ENCODE measurements at places on chromosomes 4 and X.

DNA sequence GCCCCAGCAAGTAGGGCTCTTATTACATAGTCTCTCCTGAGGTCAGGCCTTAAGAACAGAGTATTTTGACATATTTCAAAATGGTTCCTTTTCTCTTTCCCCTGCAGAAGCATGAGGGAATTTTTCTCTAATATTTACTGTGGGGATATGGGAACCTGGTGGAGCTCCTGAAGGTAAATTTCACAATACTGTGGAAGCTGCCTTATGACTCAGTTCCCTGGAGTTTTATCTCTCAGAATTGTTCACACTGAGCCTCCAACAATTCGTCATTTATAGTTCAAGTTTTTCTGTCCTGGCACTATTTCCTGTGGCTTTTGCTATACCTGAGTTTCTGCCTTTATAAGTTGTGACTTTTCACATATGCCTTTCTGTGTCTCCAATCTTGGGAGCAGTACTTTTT is 607.2 kb upstream of the NDST4 start:
- DNase-seq: peak; percentile 85

- DNase-seq: peak; percentile 58
These were observed 17.7 kb upstream of the STX18 start for GRCh38 chr4:4559596-4559995.

DNA sequence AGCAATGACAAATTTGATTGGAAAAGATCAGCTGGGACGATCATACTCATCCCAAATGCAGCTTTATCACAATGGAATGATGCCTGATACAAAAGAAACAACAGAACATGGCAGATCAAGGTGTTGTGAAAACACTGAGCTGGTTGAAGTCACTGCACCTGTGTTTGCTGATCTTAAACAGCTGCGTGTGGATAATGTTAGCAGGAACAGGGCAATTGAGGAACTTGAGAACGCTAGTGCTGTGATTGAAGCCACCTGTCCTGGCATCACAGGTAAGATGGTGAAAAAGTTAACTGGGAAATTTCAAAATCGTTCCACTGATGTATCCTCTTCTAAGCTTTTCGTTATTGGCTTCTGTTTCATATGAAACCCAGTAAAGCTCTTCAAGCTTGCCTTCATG is 27.4 kb upstream of the SOD3 start:
- no peak for DNase-seq

DNA sequence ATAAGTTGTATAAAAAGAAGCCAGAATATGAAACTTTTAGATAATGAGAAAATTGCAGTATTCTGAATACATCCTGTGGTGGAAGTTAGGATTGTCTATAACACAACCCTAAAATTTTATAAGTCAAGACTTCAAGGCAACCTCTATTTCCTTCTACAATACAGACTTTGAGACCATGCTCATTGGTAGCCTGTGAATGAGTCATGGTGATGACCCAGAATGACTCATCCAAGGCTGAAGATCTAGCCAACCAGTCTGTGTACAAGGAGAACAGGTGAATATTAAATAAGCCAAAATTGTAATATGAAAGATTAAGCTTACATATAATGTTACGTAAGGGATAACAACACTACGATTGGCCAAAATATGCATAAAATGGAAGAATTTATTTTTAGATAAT is 475.9 kb upstream of the GALNT7 start:
- no peak for DNase-seq

DNA sequence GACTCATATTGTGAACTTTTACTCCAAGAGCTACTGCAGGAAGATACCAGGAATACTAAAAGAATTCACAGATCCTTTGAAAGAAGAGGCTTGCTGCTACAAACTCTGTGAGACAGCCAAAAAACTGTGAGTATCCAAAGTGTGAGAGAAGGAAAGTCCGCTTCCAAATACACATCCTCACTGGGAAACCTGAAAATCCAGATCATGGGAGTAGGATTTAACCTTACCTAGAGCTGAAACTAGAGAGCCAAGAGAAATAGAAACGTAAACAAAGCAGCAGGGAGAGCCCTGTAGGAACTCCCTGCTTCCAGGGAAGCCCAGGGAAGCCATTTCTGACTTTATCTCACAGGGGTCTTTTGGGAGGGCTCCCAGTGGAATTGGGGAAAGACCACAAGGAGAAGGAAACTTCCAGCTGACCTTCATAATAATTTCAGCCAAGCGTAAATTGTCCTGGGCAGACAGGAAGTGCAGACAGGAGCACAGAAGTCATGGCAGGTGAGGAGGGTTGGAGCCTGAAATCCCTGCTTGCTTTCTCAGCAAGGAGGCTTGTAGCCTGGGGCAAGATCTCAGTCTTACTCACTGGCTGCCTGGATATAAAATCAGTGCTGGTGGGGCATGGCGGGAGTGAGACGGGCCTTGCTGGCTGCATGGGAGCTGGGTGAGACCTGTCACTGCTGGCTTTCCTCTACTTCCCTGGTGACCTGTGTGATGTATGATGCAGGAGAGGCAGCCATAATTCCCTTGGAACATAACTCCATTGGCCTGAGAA is 26.2 kb upstream of the NFKB1 start:
- no peak for DNase-seq

DNA sequence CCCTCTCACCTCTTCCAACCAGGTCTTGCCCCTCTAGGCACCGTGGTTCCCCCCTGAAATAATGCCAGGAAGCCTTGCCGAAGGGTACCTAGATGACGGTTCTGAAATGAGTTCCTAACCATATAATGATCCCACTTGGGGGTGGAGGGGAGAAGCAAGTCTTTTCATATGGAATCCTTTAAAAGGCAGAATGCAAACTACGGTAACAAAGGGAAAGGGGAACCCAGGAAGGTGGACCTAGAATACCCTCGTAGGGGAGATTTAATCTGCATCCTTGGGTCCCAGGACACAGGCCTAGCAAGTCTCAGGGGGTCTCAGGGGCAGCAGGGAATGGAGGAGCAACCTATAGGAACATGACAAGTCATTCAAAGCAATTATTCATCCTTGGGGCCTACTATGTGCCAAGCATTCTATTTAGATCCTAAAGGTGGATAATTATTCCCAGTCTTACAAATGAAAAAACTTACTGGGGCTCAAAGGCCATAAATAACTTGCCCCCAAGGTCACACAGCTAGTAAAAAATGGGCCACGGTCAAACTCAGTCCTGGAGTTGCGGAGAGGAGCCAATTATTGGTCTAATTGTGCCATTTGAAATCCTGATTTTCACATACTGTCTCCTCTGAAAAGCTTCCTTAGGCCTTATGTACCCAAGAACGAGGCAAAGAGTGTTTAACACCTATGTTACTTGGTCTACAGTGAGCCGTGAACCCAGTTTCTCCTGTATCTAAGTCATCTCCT is 8.8 kb downstream of the BCOR start:
- no peak for DNase-seq

DNA sequence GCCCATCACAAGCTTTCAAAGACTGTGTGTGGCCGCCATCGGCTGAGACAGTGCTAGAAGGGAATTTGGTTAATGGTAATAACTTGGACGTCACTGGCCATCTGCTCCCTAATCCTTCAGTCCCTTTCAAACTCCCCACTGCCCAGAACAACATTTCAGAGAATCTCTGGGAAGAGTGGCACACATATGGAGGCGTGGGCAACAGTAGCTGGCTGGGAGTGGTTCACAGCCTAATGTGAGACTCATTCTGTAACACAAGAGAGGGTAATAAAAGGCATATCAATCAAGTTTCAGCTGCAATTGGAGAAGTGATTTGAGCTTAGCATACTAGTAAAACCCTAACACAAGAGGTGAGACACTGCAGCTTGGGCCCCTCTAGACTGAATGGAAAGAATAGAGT is 15.4 kb downstream of the SMIM10 start:
- no peak for DNase-seq

GRCh38 chr4:115334736-115335411 is 221.5 kb upstream of the NDST4 start:
- no peak for DNase-seq

- DNase-seq: no peak
These were observed 123.4 kb upstream of the PACRGL start for GRCh38 chr4:20576861-20577260.

- DNase-seq: no peak
These were observed 40.8 kb downstream of the PSAPL1 start for GRCh38 chr4:7393601-7394575.

- no peak for DNase-seq
These were observed 108.3 kb upstream of the RPS6KA3 start for GRCh38 chrX:20374900-20375438.

DNA sequence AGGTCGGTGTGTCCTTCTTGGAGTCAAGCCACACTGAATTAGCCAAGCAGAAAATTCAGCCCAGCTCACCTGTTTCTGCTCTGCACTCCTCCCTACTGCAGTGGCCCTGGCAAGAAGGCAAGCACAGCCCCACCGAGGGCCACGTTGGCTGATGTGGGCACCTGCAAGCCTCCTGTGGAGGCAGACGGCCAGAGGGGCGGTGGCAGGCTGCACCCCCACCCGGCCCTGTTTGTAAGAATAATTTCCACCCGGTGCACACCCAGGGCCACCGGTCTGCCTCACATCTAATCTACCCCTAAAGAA is 18.8 kb downstream of the PPP2R2C start:
- DNase-seq: no peak

DNA sequence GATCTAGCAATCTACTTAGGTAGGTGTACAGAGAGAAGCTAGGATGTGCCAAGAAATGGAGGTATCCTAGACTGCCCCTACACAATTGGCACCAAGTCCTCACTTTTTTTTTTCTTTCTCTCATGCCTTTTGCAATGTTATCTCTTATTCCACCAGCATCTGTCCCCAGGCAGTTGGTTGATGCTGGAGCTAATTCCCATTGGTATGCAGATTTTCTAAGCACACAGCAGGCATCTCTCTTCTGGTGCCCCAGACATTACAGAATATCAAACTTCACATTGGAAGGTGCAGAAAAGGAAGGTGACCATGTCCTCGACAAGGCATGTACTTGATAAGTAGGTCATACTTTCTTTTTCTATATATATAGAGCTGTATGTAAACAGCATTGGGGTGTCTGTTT is 21.6 kb downstream of the LUZP4 start:
- no peak for DNase-seq

- no peak for DNase-seq
These were observed 340.0 kb upstream of the GALNTL6 start for GRCh38 chr4:171473155-171473554.

DNA sequence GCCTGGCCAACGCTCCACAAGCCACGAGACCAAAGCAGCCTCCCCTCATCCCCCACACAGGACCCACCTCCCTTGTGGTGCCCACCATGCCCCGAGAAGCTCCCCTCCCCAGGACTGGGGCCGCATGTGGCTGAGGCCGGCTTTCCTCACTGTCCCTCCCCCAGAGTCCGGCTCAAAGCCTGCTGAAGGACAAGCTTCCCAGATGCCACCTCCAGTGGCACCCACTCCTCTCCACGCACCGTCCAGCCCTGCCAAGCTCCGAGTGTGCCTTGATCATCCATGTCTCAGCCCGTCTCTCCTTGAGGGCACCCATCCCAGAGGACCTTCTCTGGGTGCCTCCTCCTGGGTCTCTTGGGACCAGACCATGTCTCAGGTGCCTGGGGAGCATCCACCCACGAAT is 58.8 kb upstream of the MXD4 start:
- no peak for DNase-seq

GRCh38 chr4:69828828-69829227 is 31.1 kb downstream of the SULT1E1 start:
- no peak for DNase-seq

- DNase-seq: no peak
These were observed 107.2 kb downstream of the PPP3CA start for GRCh38 chr4:101240099-101240498.

DNA sequence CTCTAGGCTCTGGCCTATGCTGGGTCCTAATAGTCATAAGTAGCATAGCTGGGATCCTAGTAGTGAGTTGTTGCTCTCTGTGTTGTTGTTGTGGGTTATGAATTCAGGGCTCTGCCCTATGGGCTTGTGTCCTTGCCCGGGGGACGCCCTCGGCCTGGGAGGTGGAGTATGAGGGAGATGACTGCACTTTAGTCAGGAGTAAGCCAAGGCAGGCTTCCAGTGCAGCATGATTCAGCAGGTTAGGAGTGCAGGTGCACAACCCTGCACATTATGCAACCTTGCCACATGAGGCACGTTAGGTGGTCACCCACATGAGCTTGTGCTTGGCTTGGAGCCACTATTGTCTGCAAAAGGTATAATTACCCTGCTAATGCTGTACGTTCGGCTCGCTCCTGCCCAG is 58.4 kb upstream of the CCDC149 start:
- no peak for DNase-seq

DNA sequence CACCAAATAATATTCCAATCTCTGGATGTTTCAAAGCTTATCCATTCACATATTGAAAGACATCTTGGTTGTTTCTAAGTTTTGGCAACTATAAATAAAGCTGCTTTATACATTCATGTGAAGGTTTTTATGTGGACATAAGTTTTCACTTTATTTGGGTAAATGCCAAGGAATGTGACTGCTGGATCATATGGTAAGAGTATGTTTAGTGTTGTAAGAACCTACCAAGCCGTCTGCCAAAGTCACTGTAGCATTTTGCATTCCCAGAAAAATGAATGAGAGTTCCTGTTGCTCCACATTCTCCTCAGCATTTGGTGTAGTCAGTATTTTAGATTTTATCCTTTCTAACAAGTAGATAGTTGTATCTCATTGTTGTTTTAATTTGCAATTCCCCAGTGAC is 1047.7 kb downstream of the C4orf33 start:
- no peak for DNase-seq

GRCh38 chrX:155094468-155095061 is 23.3 kb downstream of the BRCC3 start:
- no peak for DNase-seq

DNA sequence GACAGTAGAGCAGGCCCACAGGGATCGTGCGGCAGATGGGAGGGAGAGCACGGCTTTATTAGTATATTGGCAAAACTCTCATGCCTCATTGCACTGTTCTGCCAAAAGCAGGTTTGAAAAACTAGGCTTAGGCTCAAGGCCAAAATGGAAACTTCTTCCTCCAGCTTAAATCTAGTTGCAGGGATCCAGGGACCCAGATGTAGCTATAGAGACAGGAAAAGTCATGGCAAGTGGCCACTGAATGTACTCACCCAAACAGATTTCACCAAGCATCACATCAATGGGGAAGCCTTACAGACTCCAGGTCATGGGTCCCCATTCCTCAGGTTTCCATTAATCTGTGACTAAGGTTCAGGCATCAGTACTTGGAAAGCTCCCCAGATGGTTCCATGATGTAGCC is 149.2 kb downstream of the STK32B start:
- DNase-seq: no peak

- DNase-seq: no peak
These were observed 56.2 kb downstream of the TRIML1 start for GRCh38 chr4:188195389-188195985.

- DNase-seq: no peak
These were observed 84.5 kb downstream of the CT47B1 start for GRCh38 chrX:120791013-120791643.

DNA sequence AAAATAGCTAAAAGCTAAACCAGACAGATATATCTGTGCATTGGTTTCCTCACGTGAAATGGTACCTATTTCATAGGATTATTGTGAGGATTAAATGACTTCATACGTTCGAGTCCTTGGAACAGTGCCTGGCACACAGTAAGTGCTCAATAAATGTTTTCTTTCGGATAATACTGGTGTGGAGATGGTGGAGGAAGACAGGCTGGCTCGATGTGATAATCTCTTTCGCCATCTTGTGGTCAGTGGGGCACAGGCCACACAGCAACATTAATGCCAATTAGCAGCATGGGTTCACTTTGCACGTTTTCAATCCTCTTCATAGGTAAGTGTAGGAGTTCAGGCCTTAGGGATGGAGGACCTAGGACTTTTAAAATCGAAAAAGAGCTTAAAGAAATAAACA is 9.3 kb downstream of the PAGE4 start:
- DNase-seq: no peak

- no peak for DNase-seq
These were observed 240.3 kb upstream of the GPC4 start for GRCh38 chrX:133655275-133656265.
